Left ventricle myocardium superior (tissue), 1 donor: ENCODE measurements at places on chromosomes 12 and 14. TPM values are rescaled to one million over a fixed set of nuclear protein-coding genes. Genes with fewer than 3 reads are reported as not detected.

RIPK3 gene
- 3.5 TPM for total RNA-seq

- DNase-seq, result no peak
Measured at GRCh38 chr14:35877276-35877675, 51.1 kb downstream of the BRMS1L start.

- DNase-seq, result no peak
Measured at GRCh38 chr14:25267186-25267585, 217.2 kb upstream of the STXBP6 start.

GLTP gene
- total RNA-seq, result 19.8 TPM

DNA sequence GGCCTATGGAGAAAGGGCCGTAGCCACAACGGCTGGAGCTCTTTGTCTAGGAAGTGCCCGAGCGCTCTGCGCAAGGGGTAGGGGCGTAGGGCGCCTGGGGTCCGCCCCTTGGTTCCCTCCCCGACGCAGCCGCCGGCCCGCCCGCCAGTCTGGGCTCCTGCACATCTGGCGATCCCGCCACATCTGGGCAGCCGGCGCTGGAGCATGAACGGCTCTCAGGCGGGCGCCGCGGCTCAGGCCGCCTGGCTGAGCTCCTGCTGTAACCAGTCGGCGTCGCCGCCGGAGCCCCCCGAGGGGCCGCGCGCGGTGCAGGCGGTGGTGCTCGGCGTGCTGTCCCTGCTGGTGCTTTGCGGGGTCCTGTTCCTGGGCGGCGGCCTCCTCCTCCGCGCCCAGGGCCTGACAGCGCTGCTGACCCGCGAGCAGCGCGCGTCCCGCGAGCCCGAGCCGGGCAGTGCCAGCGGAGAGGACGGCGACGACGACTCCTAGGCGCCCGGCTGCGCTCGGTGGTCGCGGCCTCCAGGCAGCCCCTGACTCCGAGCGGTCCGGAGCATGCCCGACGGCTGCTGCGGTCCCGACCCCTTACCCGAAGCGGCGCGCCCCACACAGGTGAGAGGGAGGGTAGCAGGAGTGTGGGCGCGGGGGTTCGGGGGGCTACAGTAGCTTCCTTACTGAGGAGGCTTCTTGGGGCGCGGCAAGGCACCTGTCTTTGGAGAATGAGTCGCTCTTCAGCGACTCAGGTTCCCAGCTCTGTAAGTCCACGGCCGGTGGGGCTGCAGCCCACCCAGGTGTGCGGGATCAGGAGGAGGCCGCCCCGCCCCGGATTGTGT lies at the start of gene SMIM41:
Gene SMIM41, plus strand, starts transcription at position 129 of the 827 bp plus-strand sequence. Its CDS starts 76 bp downstream, at position 205.
- DNase-seq, result no peak

SCNN1A gene
- total RNA-seq, result 1.7 TPM
